ENCODE measurements at places on chromosomes 4 and X.

DNA sequence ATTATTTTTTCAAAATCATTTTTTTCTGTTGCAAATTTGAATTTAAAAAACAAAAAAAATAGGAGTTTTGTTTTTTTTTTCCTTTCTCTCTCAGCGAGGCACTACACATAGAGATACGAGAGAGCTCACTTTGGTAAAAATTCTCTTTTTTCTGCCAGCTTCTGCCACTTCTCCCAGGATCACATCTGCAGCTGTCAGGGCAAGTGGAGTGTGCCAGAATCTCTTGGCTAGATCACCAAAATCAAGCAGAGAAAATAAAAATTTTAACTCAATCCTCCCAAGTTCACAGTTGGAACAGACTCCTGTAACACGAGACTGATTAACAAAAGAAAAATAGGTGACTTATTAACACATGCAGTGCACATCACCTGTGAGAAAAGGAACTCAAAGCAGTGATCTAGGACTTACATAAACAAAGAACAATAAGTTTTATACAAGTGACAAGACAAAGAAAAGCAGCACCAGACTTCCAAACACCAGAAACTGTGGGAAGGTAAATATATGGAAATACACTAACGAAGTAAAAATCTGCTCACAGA, 213.2 kb upstream of the ZFP42 start:
- no peak for DNase-seq

GRCh38 chr4:27176400-27176799, 315.8 kb downstream of the STIM2 start:
- DNase-seq: peak; percentile 45

GRCh38 chr4:40289366-40290188, 45.6 kb upstream of the CHRNA9 start:
- no peak for DNase-seq

GRCh38 chr4:169225058-169225751, 45.6 kb downstream of the SH3RF1 start:
- DNase-seq: peak; percentile 97

- DNase-seq: no peak
These were observed 99.5 kb downstream of the CXXC4 start for GRCh38 chr4:104395168-104395614.

Data from fibroblast of pulmonary artery (primary cell).